ENCODE measurements at places on chromosomes 12 and 14. TPM values are rescaled to one million over a fixed set of nuclear protein-coding genes. Genes with fewer than 3 reads are reported as not detected.

GRCh38 chr12:95989504-95990123, 6.5 kb downstream of the HAL start:
- no peak for DNase-seq

DNA sequence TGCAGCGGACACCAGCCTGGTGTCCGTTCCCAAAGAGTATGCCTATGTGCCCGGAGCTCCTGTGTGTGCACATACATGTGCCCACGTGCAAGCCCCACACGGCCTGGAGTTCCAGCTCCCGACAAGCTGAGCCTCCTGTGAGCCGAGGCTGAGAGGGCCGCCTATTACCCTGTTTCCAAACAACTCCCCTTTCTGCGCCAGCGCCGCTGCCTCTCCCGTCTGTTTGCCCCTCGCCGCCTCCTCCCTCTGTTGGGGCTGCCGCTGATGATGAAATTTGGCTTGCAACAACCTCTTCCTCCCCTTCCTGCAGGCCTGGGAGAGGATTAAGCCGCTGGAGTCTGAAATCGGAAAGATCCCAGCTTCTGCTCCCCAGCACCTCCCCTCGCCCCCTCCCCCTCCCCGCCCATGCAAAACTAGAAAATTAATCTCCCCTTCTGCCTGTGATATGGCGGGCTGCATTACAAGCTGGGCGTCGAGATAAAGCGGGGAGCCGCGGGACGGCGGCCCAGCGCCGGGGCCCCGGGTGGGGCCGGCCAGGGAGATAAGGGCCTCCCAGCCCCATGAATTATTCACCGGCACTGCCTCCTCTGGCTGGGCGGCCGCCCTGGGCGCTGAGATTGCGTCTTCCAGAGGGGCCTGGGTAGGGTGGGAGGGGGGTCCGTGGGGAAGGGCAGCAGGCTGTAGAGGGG, 6.8 kb upstream of the ASIC1 start:
- peak; percentile 92 for DNase-seq

DNA sequence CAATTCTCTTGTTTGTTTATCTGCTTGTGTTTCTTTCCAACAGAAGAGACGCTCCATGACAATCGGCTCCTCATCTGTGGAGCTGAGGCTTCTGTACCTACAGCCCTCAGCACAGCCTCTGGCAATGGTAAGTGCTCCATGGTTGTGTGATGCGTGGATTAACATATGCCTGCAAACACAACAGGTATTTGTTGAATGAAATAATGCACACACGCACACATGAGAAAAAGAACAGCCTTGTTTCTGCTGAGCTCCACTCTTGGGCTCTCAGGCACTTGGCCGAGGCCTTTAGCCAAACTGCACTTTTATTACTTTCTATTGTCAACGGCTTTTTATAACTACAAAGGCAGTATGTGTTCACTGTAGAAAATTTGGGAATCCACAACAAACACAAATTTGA, 120.4 kb upstream of the TMCC3 start:
- DNase-seq, result no peak

DNA sequence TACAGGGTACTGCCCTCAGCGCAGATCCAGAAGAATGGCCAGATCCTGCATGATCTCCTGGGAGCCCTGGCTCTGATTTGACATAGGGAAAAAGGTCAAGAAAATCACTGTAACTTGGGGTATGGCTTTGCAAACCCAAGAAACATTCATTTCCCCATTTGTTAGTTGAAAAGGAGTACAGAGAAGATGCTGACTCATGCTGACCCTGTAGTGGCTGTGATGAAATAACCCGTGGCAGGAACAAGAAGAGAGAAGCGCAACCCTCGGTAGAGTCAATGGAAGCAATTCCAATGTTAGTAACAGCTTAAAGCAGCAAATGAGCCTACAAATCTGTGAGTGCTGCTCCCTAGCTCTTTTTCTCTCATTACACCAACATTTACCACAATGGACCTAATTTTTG, 281.6 kb upstream of the NPAS3 start:
- DNase-seq, result peak; percentile 87

GRCh38 chr14:60839657-60840056, 105.1 kb downstream of the MNAT1 start:
- no peak for DNase-seq

DNA sequence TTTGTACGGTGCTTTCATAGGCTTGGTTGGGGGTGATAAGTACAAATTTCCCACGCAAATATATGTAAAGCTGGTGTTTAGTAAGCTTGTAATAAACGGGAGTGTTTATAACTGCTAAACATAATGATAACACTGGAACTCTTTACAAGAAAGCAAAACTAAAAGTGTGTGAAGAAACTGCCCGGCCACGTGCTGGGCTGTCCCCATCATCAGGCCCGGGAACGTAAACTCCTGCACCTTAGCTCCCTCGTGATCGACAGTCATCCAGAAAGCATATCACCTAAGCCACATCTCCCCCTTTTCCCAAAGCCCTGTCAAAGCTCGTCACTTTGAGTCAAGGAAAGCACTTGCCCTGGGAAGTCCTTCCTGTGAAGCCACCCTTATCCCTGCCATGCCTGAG, 18.0 kb upstream of the PARP11 start:
- no peak for DNase-seq

- DNase-seq, result peak; percentile 87
Observed at GRCh38 chr14:89915114-89915878, 39.2 kb downstream of the EFCAB11 start.

- DNase-seq, result no peak
Observed at GRCh38 chr12:19390051-19390598, 49.2 kb upstream of the AEBP2 start.

DNA sequence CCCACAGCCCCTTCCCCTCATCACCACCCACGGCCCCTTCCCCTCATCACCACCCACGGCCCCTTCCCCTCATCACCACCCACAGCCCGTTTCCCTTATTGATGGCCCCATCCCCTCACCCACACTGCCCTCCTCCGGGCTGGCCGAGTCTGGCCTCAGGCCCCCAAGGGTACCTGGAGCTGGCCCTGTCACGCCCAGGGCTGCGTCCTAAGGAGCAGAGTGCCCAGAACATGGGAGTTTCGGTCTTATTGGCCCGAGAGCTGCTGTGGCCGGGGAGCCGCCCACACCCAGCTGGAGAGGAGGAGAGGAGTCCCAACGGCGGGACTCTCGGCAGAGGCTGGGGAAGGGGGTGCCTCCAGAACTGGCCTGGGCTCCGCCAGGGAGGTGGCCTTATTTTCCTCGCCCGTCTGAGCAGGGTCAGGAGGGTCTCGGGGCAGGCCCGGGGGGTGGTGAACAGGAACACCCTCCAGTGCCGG, 182.3 kb downstream of the KIF26A start:
- no peak for DNase-seq

Gene GRIN2B
- under 0.01 TPM for total RNA-seq

Gene CMA1
- total RNA-seq, result not detected

Gene LARP4
- 11.0 TPM for total RNA-seq
